ENCODE measurements at places on chromosomes 2 and 18. TPM values are rescaled to one million over a fixed set of nuclear protein-coding genes. Genes with fewer than 3 reads are reported as not detected.

UPP2 gene
- total RNA-seq = not detected

SOX11 gene
- total RNA-seq = not detected

GRCh38 chr2:196361606-196362326 is 190.4 kb upstream of the STK17B start:
- DNase-seq = no peak

GRCh38 chr18:34921226-34921625 is 120.0 kb upstream of the MAPRE2 start:
- DNase-seq = no peak

Measured in SK-MEL-5 (cell line).